Stomach (tissue), 19 donors: ENCODE measurements at places on chromosomes 16 and 17. TPM values are rescaled to one million over a fixed set of nuclear protein-coding genes. Genes with fewer than 3 reads are reported as not detected.
A peak's percentile ranks its signal among the peaks of the same experiment; 100 is the strongest.

DNA sequence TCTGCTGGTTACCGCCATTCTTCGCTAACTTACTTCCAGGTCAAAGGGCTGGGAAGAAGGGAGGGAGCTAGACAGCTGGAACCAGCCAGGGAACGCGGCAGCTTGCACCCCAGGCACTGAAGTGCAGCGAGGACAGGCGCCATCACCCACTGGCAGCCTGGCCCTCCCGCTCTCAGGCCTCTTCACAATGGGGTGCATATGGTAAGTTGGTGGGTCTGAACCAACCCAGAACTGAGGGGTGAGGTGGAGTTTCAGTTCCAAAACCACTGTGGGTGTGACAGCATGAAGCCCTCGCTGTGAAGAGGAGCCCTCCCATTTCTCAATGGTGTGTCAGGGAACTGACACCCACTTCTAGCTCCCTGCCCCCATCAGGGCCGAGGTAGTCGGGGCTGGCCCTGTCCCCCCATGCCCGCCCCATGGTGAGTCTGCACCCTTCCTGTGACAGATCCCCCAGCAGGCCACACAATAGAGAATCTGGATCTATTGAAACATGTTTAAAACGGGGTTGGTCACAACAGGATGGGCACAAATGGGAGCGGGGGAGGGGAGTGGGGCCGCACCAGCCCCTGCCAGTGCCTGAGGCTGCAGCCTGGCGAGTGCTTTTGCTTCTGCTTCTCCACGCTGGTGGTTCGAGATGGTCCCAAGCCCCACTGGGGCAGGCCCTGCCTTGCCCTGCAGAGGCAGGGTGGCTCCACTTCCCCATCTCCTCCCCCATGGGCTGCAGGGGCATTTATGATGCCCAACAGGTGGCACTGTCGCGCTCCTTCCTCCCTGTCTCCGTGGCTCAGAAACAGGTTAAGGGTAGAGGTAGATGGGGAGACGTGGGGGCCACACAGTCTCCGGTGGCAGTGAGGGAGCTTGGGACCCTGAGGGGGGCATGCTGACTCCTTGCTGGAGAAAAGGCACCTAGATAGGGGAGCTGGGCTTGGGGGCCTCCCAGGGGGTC is 2.3 kb downstream of the LIMD2 start:
- DNase-seq, result peak; percentile 73

GRCh38 chr16:17070882-17071592 is 399.7 kb downstream of the XYLT1 start:
- peak; percentile 49 for DNase-seq

DNA sequence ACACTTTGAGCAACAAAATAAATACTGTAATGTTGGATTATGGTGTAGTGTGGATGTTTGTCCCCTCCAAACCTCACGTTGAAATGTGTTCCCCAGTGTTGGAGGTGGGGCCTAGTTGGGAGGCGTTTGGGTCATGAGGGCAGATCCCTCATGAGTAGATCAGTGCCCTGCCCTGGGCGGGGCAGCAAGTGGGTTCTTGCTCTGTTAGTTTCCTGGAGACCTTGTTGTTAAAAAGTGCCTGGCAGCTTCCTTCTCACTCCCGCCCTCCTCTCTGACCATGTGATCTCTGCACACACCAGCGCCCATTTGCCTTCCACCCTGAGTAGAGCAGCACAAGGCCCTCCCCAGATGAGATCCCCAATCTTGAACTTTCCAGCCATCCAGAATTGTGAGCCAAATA is 67.7 kb downstream of the MPRIP start:
- peak; percentile 65 for DNase-seq

- DNase-seq, result no peak
Observed at GRCh38 chr17:83002118-83002805, 77.1 kb upstream of the METRNL start.

GRCh38 chr16:75012380-75013081 is 13.7 kb downstream of the ZNRF1 start:
- DNase-seq, result no peak

- DNase-seq, result no peak
Observed at GRCh38 chr16:4215106-4215505, 26.8 kb downstream of the SRL start.

DNA sequence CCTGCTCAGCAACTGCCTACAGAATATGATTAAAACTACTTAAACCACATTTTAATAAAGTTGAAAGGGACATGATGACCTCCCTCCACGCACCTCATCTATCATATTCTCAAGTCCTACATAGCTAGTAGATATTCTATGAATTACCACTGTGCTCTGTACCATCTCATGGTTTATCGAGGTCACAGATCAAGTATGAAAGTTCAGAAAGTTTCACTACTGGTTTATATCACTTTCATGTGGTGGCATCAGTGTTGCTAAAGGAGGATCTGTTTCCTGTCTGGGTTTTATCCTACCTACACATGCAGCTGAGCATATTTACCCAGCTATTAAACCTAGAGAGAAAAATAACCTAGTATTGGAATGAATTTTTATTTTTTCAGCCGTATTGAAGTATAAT is 214.9 kb upstream of the MON1B start:
- DNase-seq, result no peak

DNA sequence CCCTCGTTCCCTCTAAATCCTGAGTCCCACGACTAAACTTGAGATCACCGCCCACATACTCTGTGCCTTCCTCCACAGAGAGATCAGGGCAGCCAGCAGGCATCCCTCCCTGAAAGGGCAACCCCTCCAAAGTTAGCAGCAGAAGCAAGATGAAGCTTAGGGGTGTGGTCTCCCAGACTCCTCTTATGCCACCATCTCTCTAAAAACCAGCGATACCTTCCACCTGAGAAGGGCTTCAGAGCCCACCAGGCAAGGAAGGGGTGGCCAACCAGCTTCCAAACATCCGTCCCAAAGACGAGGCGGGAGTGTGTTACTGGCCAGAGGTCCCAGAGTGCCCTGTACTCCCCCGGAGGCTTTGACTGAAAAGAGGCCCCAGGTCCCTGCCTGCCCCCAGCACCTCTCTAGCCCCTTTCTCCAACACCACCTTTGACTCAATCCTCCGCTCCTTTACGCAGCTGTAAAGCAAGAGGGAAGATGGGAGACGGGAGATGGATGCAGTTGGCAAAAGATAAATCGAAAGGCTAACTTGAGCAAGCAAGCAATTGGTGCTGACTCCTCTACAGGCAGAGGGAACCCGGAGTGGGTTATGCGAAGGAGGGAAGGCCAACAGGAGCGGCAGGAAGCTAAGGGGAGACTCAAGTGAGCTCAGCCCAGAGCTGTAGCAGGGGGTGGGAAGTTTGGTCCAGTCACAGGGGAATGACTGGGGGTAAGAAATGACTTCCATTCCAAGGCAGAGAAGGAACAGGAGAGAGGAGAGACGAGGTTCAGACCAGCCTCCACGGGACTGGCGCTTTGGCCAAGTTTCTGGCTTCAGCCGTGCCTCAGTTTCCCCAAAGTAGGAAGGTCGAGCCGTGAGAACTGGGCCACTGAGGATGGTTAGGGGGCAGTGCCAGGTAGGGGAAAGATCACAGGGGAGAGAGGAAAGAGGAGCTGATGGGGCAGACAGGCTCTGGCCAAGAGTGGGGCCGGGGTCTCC is 1.0 kb downstream of the ST3GAL2 start:
- peak; percentile 63 for DNase-seq

- DNase-seq, result no peak
Observed at GRCh38 chr17:78997881-78998280, 11.7 kb downstream of the CANT1 start.

DNA sequence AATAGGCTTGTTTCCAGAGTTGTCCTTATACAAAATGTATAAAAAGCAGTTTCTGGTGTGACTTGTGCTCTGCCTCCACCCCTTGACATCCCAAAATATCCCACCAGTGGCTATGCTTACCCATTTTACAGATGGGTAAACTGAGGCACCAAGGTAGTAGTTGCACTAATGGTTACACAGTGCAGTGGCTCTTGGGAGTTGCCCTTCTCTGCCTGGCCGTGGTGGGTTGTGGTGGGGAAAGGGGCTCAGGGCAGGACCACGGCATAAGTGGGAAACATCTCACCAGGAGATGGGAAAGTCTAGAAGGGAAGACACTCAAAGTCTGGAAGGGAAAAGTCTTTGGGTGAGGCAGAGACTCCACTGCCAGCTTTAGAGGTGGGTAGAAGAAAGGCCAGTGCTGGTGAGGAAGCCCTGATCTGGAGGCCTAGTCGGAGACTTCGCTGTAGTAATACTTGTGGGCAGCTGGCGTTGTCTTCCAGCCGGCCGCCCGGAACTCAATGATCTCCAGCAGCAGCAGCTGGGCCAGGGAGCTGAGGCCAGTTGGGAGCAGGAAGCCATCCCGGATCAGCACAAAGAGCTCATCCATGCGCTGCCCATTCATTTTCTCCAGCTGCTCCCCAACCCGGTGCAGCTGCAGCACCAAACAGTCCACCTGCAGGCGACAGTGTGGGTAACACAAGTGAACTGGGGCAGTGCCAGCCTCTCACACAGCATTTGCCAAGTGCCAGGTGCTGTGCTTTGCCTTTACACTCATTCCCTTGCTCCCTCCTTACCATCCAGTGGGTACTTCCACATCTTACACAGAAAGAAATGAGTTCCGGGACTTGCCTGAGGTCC is 4.5 kb downstream of the MIF4GD start:
- DNase-seq, result no peak

DNA sequence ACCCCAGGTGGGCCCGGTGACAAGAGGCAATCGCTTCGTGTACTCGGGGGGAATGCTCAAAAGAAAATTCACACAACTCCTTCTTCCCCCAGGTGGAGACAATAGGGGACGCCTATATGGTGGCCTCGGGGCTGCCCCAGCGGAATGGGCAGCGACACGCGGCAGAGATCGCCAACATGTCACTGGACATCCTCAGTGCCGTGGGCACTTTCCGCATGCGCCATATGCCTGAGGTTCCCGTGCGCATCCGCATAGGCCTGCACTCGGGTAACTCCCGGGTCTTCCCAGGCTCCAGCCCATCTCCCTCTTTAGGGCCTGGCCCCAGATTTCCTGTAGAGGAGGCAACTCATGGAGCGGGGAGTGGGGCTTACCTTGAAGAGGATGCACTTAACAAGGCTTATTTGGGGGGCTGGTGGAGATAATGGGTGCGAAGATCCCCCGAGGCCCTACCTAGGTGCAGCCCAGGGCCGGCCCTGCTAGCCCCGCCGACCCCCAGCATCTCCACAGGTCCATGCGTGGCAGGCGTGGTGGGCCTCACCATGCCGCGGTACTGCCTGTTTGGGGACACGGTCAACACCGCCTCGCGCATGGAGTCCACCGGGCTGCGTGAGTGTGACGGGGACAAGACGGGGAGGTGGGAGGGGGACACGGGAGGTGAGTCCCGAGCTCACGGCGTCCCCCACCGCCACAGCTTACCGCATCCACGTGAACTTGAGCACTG is 13.0 kb downstream of the GUCY2D start:
- no peak for DNase-seq

- peak; percentile 63 for DNase-seq
Observed at GRCh38 chr17:1055751-1056645, 59.1 kb downstream of the TIMM22 start.

DNA sequence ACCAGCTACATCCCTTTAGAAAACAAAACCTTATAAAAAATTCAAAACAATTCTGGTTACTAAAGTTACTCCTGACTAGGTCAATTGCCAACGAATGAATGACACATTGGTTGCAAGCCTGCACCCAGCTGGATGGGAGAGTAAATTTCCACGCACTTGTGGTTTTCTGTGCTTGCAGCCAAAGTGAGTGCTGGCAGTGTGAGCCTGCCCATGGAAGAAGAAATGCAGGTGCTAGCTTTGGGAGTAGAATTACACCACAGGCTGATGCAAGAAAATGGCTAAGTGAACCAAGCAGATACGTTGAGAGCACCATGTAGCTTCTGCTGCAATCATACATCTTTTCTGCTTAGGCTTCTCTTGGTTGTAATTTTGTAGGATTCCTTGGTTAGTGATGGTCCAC is 74.6 kb downstream of the SYCE1L start:
- DNase-seq, result no peak

DNA sequence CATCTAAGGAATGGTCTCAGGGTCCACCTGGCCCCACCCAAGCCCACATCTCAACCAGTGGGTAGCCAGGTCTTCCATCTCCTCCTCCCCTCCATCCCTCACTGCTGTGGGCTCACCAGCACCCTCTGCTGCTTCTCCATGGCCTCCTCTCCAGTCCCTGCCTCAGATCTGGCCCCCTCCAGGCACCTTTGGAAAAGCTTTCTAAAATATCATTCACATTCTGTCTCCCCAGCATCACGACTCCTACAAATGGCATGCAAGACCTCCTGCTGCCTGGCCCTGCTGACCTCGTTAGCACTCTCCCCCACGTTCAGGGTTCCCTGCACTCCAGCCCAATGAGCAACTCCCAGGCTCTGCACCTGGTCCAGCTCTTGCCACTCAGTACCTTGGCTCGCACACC is 13.7 kb downstream of the GLP2R start:
- no peak for DNase-seq

Gene KRT33B
- not detected for total RNA-seq

Gene USH1G
- total RNA-seq, result not detected

Gene GOSR1
- 7.0 TPM for total RNA-seq

Gene TPSD1
- not detected for total RNA-seq

Gene TMC6
- 48.0 TPM for total RNA-seq

Gene NPIPA3
- total RNA-seq, result not detected
